ENCODE measurements at places on chromosomes 1 and 21. TPM values are rescaled to one million over a fixed set of nuclear protein-coding genes. Genes with fewer than 3 reads are reported as not detected.

The EIF3I gene
- 269 TPM for total RNA-seq

The KCNA3 gene
- not detected for total RNA-seq

The FCGR3A gene
- not detected for total RNA-seq

The OR2T10 gene
- not detected for total RNA-seq

The C1orf210 gene
- total RNA-seq, result not detected

The PRAMEF33 gene
- total RNA-seq, result not detected

The INTS11 gene
- total RNA-seq, result 91.5 TPM

The KRTAP20-2 gene
- total RNA-seq, result not detected

The PRAMEF20 gene
- not detected for total RNA-seq

The KLF17 gene
- not detected for total RNA-seq

The SMIM1 gene
- total RNA-seq, result 0.44 TPM

The ADAMTS5 gene
- total RNA-seq, result 0.06 TPM

The REN gene
- total RNA-seq, result under 0.01 TPM

The TNNI3K gene
- total RNA-seq, result not detected

The PLA2G2F gene
- total RNA-seq, result not detected

The LRRC39 gene
- total RNA-seq, result 0.16 TPM

The TDRD5 gene
- total RNA-seq, result not detected
